Stimulated activated CD8-positive, alpha-beta memory T cell treated with anti-CD3 and anti-CD28 coated beads, Interleukin-4, amount 100 ng/mL, for 1 hour (primary cell): ENCODE measurements at places on chromosomes 1 and 21.
A peak's percentile ranks its signal among the peaks of the same experiment; 100 is the strongest.

- DNase-seq: peak; percentile 36
Observed at GRCh38 chr1:35726450-35727433, 8.1 kb upstream of the C1orf216 start.

- no peak for DNase-seq
Observed at GRCh38 chr1:192832492-192832891, 23.7 kb downstream of the RGS2 start.

GRCh38 chr1:5681654-5682053 lies 310.6 kb downstream of the NPHP4 start:
- DNase-seq: no peak

GRCh38 chr1:5509664-5510452 lies 482.4 kb downstream of the NPHP4 start:
- DNase-seq: peak; percentile 57

GRCh38 chr1:155242805-155243358 lies 12.4 kb downstream of the ENTREP3 start:
- DNase-seq: no peak

GRCh38 chr1:219324629-219325367 lies 151.1 kb downstream of the LYPLAL1 start:
- DNase-seq: no peak

- no peak for DNase-seq
Observed at GRCh38 chr1:107896936-107897335, 68.0 kb downstream of the VAV3 start.

- no peak for DNase-seq
Observed at GRCh38 chr1:162753998-162754585, 36.4 kb upstream of the HSD17B7 start.

DNA sequence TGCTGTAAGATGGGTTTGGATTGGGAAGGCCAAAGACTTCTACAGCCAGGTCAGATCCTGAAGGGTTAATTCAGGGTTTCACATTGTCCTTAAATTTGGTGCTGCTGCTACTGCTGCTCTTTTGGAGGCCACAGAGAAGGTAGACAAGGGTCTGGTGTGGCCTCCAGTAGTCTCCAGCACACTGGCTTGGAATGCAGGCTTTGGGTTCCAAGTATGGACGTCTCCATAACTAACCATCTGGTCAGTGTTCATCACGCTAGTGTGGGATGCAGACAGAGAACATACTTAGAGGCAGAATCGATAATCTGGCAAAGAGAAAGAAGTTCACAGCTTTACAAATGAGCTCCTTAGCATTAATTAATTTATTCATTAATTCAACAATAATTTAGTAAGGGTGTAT lies 154.1 kb downstream of the ZBTB18 start:
- DNase-seq: no peak

GRCh38 chr1:31485166-31485565 lies 72.2 kb downstream of the SERINC2 start:
- no peak for DNase-seq

GRCh38 chr1:3483801-3484444 lies 29.5 kb downstream of the ARHGEF16 start:
- DNase-seq: no peak

DNA sequence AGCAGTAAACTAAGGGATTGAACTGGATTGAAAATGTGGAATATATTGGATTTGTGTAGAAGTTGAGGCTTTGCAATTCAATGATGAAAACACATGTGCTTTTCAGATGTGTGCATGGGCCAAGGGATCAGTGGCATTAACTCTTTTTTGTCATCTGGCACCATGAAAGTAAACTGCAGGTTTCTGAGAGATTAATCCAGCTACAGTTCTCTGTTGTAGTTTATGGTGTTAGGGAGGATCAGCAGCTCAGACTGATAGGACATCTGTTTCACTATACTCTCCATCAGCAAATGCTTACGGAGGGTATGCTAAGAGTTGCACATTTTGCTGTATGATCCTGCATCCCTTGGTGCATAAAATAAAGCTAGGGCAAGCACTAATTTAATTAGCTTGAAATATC lies 82.6 kb downstream of the C1orf21 start:
- no peak for DNase-seq

DNA sequence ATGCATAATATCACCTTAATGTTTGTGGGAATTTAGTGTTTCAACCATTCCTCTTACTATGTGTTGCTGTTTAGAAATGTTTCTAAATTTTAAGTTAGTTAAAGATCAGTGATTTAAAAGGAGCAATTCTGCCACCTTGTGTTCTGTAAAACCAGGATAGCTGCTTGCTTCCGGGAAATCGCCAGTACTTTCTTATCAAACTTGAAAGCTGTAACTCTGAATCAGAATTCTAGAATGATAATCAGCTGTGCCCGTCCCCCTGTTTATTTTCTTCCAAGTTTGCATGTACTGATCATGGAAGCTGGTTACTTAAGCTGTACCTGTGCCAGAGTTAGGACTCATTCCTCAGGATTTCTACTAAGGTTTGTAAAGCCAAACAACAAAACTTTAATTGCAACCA lies 656.4 kb downstream of the LTN1 start:
- no peak for DNase-seq

DNA sequence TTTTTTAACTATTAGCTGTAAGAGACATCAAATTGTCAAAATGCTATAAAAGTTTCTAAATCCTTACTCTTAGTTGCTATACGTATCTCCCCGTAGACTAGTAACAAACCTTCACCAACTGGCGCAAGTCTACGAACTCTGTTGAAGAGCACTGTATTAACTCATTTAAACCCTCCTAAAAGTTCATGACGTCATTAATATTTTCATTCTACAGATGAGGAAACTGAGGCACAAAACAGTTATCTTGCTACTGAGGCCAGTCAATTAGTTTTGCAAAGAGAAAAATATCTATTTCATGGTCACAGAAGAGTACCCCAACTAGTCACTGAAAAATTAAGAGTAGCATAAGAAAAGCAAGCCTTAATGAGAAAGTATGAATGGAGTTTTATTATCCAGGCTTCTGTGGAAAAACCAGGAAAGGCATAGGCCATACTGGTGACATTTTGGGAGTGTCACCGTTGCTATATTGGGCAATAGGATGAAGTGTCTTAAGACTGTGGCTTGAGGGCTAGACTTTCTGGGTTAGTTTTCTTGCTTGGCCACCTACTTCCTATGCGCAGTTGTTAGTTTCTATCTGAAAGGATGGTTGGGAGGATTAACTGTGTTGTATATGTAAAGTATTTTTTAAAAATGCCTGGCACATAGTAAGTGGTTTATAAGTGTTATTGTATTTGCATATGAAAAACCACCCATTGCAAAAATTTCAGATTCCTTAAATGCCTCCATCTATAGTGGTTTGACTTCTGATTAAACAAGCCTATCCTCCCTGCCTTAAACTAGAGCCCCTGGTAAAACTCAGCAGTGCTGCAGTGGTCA lies 52.4 kb upstream of the SYT14 start:
- no peak for DNase-seq

- DNase-seq: no peak
Observed at GRCh38 chr1:232177438-232177837, 452.5 kb downstream of the SIPA1L2 start.

GRCh38 chr1:34147301-34147700 lies 17.7 kb downstream of the CSMD2 start:
- DNase-seq: no peak

DNA sequence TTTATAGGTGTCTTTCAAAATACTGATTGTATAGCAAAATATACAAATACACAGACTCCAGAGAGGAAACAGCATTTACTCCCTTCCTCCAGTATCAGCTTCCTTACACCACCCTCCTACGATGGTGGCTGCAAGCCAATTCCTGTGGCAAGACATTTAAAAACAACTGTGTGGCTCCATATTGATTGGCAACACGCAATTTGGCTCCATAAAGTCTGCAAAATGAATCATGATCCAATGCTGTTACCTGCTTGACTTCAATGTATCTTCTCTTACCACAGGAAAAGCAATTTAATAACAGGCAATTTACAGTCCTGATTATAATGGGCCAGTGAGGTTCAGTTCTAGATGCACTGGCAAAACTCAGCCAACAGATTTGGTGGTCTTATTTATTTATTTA lies 19.7 kb upstream of the ATP6V1G3 start:
- no peak for DNase-seq

DNA sequence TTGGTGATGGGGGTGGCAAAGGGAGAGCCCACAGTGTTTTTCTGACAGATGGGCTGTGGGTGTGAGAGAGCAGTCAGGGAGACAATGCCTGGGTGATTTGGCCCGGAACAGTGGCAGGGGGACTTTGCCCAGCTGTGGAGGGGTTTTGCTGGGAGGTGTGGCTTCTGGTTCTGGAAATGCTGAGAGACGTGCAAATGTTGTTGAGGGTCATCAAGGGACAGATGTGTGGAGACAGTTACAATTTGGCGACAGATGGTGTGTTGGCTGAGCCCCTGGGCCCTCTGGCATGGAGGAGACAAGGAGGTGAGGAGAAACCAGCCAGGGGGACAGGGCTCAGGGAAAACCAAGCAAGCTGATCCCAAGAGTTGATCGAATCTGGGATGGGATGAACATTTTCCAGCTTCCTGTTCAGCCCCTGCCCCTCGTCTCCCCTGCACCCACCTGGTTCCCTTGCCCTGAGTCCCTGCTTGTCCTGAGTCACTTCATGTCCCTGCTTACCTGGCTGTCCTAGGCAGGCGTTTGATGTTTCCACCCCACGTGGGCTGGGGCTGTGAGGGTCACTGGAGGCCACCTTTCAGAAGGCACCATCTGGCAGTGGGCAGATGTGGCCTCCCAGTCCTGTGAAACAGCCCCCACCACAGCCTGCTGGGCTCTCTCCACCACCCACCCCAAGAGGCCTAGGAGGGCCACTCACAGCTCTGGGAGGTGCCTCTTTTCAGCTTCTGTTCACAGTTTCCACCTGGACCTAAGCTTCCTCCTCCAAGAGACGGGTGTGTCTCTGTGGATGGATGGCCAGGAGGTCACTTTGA lies 15.8 kb upstream of the ZNF678 start:
- no peak for DNase-seq

- no peak for DNase-seq
Observed at GRCh38 chr1:178189814-178190213, 95.9 kb downstream of the RASAL2 start.

GRCh38 chr1:58162952-58163550 lies 383.5 kb downstream of the OMA1 start:
- no peak for DNase-seq

DNA sequence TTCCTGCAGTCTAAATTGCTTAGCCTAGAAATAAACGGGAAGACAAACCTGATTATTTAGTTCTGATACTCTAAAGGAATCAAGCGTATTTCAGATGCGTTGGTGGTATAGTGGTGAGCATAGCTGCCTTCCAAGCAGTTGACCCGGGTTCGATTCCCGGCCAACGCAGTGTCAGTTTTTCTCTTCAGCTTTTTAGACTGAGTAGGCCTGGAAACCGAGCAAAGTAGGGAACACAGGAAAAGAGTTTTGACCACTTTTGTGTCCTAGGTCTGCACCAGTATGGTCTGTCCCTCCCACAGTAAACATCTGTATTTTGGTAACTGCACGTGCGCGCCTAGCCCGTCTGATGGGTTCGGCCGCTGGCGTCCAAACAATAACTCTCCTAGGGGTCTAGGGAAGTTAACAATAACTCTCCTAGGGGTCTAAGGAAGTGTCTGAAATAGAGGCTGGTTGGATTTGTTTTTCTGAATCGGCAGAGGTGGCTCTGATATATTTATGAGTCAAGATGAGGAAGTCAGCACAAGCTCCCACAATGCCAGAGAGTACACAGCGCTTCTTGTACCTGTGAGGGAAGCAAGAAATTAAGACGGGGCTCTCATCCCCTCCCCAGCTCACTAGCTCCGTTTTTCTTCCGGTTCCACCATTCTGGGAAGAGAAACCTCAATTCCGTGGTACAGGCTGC lies 15.6 kb upstream of the HJV start:
- peak; percentile 54 for DNase-seq
